ENCODE measurements at places on chromosomes 13 and 19.

- no peak for DNase-seq
Observed at GRCh38 chr13:76724421-76724820, 161.8 kb downstream of the KCTD12 start.

- DNase-seq: no peak
Observed at GRCh38 chr19:39277598-39277997, 9.4 kb downstream of the IFNL2 start.

DNA sequence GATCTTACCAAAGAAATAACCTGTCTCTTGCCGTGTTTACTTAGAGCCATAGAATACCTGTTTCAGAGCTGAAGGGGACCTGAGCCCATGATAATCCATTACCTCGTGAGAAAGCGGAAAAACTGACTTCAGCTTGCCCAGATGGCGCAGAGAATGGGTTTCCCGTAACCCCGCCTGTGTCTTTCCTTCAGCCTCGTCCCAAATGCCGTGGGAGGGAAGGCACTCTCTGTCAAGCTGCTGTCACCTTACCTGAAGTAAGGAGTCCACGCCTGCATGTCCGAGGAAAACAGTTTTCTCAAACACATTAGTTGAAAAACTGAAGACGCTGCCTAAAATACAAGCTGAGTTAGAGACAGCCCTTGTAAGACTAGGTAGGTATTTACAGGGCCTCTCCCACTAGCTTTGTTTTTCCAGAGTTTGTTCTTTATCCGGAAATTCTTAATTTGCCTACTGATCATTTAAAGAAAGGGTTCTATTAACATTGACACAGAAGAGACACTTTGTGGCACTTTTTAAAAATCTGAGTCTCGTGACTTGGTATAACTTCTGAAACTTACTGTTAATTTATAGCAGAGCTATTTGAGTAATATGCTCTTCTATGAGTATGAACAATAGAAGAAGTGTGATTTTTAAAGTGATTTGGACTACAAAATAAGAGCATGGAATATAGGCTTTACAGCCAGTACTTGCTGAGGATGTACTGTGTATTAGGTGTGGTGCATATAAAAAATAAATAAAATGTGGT lies 1.3 kb upstream of the INTS6 start:
- DNase-seq: no peak

DNA sequence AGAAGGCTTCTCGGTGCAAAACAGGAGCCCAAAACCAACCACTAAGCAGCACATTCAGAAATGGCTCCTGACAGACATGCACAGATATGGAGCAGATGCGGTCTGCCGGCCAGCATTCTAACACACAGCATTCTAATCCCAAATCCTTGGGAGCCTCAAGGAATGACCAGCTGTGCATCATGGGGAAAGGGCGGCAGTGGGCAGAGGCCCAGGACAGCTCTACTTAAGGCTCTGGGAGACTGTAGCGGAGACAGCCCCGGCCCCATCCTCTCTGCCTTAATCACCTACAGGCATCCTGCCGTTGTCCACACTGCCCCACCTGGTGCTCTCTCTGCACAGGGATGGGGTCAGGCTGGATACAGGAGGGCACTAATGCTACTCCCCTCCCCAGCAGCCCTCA lies 1016.0 kb downstream of the UQCRFS1 start:
- DNase-seq: no peak

- DNase-seq: no peak
Observed at GRCh38 chr19:45137179-45137761, 23.5 kb downstream of the NKPD1 start.

DNA sequence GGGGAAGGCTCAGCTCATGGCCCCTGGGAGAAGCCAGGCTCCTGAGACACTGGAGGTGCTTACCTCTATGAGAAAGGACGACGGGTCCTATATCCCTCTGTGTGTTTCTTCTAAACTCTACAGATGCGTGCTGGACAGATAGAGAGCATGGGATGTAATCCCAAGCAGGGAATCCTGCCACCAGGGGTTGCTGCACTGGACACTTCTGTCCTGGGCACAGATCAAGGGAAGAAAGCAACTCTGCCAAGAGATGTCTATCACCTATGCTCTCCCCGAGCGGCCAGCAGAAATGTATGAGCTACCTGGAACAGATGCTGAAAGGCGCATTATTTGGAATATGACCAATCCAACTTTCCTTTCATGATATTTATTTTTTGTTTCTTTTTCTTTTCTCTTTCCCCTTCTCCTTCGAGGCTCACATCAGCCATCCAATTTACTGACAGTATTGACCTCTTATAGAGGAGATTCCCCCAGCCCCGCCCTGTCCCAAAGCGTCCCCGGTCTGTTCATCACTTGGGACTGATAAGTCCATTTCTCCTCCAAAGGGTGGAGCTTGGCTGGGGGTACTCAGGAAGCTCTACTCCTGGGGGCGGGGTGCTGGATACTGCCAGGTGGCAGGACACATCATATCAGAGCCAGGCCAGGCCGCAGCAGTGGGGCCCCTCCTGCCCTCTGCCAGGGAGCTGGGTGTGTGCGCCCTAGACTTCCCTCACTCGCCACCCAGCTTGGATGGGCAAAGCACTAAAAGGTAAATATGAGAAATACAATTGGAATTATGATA lies 34.2 kb downstream of the TSHZ3 start:
- DNase-seq: no peak

- no peak for DNase-seq
Observed at GRCh38 chr13:27504128-27504867, 53.9 kb upstream of the MTIF3 start.

DNA sequence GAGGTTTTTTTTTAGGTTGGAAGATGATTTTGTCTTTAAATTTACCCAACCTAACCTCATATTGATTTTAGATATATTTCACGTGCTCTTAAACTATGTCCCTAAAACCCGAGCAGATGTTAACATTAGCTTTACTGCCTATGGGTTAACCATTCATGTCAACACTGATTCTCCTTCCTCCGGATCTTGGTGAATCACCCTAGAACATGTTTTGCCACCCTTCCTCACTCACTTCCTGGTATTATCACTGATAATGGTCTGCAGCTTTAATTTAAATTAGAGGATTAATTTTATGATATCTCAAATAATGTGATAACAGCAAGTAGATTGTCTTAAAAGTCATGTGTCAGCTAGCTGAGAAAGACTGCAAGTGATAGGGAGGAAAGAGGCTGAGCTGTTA lies 31.9 kb downstream of the HTR2A start:
- no peak for DNase-seq

GRCh38 chr19:38556521-38557174 lies 61.1 kb downstream of the MAP4K1 start:
- no peak for DNase-seq

GRCh38 chr13:42392716-42393572 lies 121.0 kb downstream of the AKAP11 start:
- no peak for DNase-seq

GRCh38 chr13:103516015-103516795 lies 450.0 kb upstream of the SLC10A2 start:
- no peak for DNase-seq

DNA sequence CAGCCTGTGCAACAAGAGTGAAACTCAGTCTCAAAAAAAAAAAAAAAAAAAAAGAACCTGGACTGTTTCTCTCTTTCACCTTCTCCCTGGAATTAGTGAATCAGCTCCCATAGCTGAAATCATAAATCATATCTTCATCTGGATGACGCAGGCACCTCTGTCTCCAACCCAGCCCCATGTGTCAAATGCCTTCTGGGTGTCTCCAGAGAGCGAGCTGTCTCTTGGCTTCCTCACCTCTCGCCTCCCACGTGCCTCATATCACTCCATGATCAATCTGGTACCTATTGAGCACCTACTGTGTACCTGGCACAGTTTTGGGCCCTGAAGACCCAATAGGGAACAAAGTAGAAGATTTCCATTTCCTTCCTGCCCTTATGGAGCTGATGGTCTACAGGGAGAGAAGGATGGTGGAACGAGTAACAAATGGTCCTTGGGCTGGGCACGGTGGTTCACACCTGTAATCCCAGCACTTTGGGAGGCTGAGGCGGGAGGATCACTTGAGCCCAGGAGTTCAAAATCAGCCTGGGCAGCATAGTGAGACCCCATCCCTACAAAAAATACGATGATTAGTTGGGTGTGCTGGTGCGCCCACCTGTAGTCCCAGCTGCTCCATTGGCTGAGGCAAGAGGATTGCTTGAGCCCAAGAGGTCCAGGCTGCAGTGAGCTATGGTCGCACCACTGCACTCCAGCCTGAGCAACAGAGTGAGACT lies 2.5 kb downstream of the HSD11B1L start:
- no peak for DNase-seq

DNA sequence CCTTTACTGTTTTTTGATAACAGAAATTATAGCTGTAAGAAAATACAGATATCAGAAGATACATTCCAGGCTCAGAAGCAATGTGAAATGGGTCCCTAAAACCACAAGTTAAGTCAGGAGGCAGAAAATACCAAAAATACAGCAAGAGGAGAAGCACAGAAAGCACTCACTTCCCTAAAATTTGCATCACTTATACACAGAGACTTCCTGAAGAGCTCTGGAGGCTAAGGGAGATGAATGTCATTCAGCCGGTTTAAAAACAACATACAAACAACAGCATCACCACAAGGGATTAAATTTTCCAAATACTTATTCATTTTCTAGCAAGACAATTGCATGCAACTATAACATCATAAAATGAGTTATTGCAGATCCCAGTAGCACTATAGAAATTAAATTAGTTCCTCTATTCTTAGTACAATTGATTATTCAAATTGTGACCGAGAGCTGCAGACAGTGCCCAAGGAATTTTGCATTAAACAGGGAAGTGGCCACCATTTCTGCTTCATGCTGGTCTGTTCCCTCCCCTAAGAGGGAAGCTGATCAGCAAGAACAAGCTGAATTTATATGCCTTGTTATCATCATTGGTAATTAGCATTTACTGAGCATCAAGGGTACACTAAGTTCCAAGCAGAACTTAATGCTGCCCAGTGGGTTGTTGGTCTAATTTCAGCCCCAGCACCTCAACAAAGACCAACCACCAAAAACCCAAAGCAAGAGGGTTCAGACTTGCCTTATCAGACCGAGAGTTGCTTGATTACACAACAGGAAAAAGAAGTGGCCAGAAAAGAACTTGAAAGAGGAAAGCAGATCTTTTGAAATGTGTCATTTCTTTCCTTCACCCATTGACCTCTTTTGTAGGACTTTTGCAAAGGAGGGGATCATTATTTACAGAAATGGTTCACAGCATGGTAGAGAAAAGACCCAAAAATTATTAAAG lies 140.7 kb downstream of the KCTD12 start:
- no peak for DNase-seq
